ENCODE measurements at places on chromosomes 4 and X.

GRCh38 chrX:136647677-136648360 is at the start of gene CD40LG:
TSS of gene CD40LG (plus strand) at chrX:136648158. CDS start at chrX:136648249, 91 bp downstream.
- H3K4me3 ChIP-seq = no peak within 1 kb of the TSS
- no peak within 1 kb of the TSS for H3K27ac ChIP-seq
- DNase-seq = no peak
- H3K27me3 ChIP-seq = no peaks in the 10 kb centered on the region
- no peaks in the 10 kb centered on the region for H3K36me3 ChIP-seq
- no peaks in the 10 kb centered on the region for H3K4me1 ChIP-seq

- no peaks in the 10 kb centered on the region for H3K4me1 ChIP-seq
- no peak overlapping the region for H3K4me3 ChIP-seq
- H3K36me3 ChIP-seq = no peaks in the 10 kb centered on the region
- no peak overlapping the region for H3K27ac ChIP-seq
- H3K27me3 ChIP-seq = no peaks in the 10 kb centered on the region
Measured at GRCh38 chr4:2051086-2051485, 8.0 kb upstream of the NAT8L start.

- H3K36me3 ChIP-seq = no peaks in the 10 kb centered on the region
- H3K4me3 ChIP-seq = no peak overlapping the region
- no peaks in the 10 kb centered on the region for H3K4me1 ChIP-seq
- DNase-seq = no peak
Measured at GRCh38 chr4:84417997-84418709, 80.9 kb downstream of the NKX6-1 start.

DNA sequence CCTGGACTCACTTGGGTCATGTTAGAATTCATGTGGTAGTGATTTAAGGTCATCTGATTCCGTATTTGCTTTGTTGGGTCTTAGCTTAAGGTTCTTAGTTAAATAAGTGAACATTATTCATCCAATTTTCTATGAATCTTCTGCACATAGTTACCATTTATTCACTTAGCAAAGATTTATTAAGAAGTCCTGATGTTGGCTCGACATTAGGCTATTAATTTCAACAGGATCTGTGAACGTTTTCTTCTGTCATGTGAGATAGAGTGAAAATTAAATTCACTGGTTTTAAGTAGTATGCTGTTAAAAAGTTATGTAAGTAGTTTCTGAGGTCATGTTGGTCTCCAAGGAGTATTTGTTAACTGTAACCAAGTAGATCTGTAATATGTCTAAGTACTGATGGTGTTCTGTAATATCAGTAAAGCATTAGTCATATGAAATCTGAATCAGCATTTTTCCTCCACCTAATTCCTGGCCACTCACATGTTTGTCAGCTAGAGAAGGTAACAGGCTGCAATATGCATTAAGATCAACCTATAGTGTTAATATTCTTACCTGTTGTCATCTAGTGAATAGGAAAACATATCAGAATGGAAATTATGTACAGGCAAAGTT is 155.6 kb downstream of the PCDH7 start:
- no peaks in the 10 kb centered on the region for H3K4me1 ChIP-seq
- H3K27me3 ChIP-seq = no peaks in the 10 kb centered on the region
- no peak overlapping the region for H3K4me3 ChIP-seq

- no peaks in the 10 kb centered on the region for H3K4me1 ChIP-seq
- no peaks in the 10 kb centered on the region for H3K36me3 ChIP-seq
- no peak overlapping the region for H3K27ac ChIP-seq
- H3K27me3 ChIP-seq = peaks cover 3% of the 10 kb centered on the region
- no peak for DNase-seq
Measured at GRCh38 chr4:172155838-172156345, 342.7 kb downstream of the GALNTL6 start.

- no peaks in the 10 kb centered on the region for H3K27me3 ChIP-seq
- peak; percentile 93 for DNase-seq
Measured at GRCh38 chrX:149539283-149540130, 1.3 kb upstream of the EOLA1 start.

- H3K36me3 ChIP-seq = no peaks in the 10 kb centered on the region
- no peaks in the 10 kb centered on the region for H3K27me3 ChIP-seq
- no peak overlapping the region for H3K27ac ChIP-seq
- H3K4me3 ChIP-seq = no peak overlapping the region
Measured at GRCh38 chrX:44382871-44383270, 39.4 kb upstream of the EFHC2 start.

DNA sequence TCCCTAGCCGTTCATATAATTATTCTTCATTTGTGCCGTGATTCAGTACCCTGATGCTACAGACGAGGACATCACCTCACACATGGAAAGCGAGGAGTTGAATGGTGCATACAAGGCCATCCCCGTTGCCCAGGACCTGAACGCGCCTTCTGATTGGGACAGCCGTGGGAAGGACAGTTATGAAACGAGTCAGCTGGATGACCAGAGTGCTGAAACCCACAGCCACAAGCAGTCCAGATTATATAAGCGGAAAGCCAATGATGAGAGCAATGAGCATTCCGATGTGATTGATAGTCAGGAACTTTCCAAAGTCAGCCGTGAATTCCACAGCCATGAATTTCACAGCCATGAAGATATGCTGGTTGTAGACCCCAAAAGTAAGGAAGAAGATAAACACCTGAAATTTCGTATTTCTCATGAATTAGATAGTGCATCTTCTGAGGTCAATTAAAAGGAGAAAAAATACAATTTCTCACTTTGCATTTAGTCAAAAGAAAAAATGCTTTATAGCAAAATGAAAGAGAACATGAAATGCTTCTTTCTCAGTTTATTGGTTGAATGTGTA is 7.0 kb downstream of the SPP1 start:
- no peak overlapping the region for H3K4me3 ChIP-seq
- H3K27ac ChIP-seq = no peak overlapping the region
- no peak for DNase-seq

- no peaks in the 10 kb centered on the region for H3K27me3 ChIP-seq
- peaks cover 8% of the 10 kb centered on the region for H3K4me1 ChIP-seq
- no peak overlapping the region for H3K4me3 ChIP-seq
- H3K36me3 ChIP-seq = no peaks in the 10 kb centered on the region
Measured at GRCh38 chr4:80340036-80340435, 4.5 kb downstream of the CFAP299 start.

DNA sequence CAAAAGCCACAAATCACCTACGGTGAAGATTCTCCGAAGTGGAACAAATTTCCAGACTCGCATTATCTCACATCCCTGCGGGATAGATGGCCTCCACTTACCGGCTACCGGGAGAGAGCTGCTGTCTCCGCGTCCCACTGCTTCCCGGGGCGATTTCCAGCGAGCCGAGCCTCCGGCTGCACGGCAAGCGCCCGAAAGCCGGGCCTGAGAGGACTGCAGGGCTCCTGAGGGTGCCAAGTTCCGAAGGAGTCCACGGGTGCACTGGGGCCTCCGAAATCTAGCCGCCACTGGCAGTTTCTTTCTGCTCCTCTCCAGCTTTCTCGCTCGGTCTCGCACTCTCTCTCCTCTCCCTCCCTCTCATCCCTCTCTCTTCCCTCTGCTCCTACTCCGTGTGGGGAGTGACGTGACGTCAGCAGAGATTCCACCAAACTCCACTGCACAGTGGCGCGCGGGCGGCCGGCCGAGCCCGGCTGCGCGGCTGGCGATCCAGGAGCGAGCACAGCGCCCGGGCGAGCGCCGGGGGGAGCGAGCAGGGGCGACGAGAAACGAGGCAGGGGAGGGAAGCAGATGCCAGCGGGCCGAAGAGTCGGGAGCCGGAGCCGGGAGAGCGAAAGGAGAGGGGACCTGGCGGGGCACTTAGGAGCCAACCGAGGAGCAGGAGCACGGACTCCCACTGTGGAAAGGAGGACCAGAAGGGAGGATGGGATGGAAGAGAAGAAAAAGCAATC is 14.0 kb upstream of the PITX2 start:
- H3K4me1 ChIP-seq = peaks cover 16% of the 10 kb centered on the region
- H3K27me3 ChIP-seq = no peaks in the 10 kb centered on the region
- H3K4me3 ChIP-seq = peak overlapping the region; percentile 61

GRCh38 chr4:127124919-127125318 is 507.8 kb upstream of the INTU start:
- H3K4me3 ChIP-seq = no peak overlapping the region
- H3K27me3 ChIP-seq = no peaks in the 10 kb centered on the region
- DNase-seq = no peak
- no peaks in the 10 kb centered on the region for H3K4me1 ChIP-seq
- H3K36me3 ChIP-seq = no peaks in the 10 kb centered on the region
- H3K27ac ChIP-seq = no peak overlapping the region

DNA sequence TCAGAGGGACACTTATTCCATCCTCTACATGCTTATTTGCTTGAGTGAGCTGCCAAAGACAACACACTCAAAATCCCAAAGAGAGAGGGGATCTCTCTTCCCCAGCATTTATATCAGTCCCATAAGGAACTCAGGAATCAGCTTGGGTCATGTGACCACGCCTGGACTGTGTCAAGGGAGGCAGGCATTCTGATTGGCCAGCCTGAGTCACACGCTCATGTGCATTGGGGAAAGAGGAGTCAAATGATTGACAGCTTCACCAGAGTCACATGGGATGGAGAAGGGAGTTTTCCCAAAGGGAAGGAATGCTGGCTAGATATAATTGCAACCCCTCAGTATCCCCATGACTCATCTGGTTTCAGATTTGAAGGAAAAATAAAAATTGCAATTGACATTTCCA is 49.0 kb downstream of the RWDD4 start:
- H3K4me3 ChIP-seq = no peak overlapping the region
- no peaks in the 10 kb centered on the region for H3K4me1 ChIP-seq
- H3K27ac ChIP-seq = no peak overlapping the region
- no peaks in the 10 kb centered on the region for H3K27me3 ChIP-seq

GRCh38 chr4:118035309-118035708 is 1.0 kb downstream of the NDST3 start:
- H3K4me3 ChIP-seq = no peak overlapping the region
- H3K36me3 ChIP-seq = no peaks in the 10 kb centered on the region
- peaks cover 10% of the 10 kb centered on the region for H3K4me1 ChIP-seq
- no peak overlapping the region for H3K27ac ChIP-seq

GRCh38 chr4:169582203-169582602 is 30.2 kb downstream of the NEK1 start:
- no peak overlapping the region for H3K27ac ChIP-seq
- no peak overlapping the region for H3K4me3 ChIP-seq
- H3K4me1 ChIP-seq = no peaks in the 10 kb centered on the region
- DNase-seq = no peak
- no peaks in the 10 kb centered on the region for H3K27me3 ChIP-seq
- H3K36me3 ChIP-seq = peaks cover 6% of the 10 kb centered on the region

DNA sequence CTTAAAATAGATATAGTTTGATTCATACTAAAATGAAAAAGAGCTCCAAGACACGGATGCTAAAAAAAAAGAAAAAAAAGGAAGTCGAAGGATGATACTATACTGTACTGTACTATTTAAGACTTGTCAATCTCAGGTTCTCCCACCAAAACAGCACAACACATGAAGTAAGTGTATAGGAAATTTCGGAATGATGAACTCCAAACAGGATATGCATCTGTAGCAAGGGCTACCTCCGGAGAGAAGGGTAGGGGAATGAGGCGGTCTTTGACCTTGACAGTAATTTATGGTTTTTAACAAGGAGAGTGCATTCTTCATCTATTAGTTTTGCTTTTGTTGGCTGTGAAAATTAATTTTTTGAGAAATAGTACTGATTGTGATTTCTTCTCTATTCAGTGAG is 541 bp upstream of the FIP1L1 start:
- DNase-seq = no peak
- H3K27ac ChIP-seq = no peak overlapping the region
- peaks cover 3% of the 10 kb centered on the region for H3K4me1 ChIP-seq

- peaks cover 38% of the 10 kb centered on the region for H3K36me3 ChIP-seq
- DNase-seq = peak; percentile 23
- H3K27ac ChIP-seq = peak overlapping the region; percentile 43
- peaks cover 54% of the 10 kb centered on the region for H3K4me1 ChIP-seq
- no peaks in the 10 kb centered on the region for H3K27me3 ChIP-seq
Measured at GRCh38 chrX:154371789-154372300, 2.6 kb downstream of the FLNA start.

- no peak for DNase-seq
- H3K4me1 ChIP-seq = no peaks in the 10 kb centered on the region
- no peak overlapping the region for H3K27ac ChIP-seq
- H3K36me3 ChIP-seq = no peaks in the 10 kb centered on the region
- no peak overlapping the region for H3K4me3 ChIP-seq
Measured at GRCh38 chr4:7607156-7607910, 172.6 kb upstream of the PSAPL1 start.

GRCh38 chr4:159016593-159017024 is 86.3 kb upstream of the RAPGEF2 start:
- H3K27ac ChIP-seq = no peak overlapping the region
- DNase-seq = peak; percentile 16
- no peaks in the 10 kb centered on the region for H3K36me3 ChIP-seq

DNA sequence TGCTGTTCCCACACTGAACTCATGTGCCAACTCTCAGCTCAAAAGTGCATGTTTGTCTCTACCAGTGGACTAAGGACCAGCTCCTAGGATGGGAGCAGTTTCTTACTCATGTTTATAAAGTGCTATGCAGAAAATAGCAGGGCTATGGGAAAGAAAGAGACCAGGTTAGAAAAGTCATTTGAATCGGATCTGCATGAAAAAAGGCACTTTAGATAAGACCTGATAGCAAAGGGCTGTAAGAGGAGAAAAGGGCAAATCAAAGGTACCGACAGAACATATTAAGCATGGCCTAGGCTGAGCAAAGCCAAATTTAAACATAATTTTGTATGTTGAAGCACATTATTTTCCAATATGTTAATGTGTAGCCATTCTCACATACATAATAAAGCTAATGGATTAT is 362.3 kb upstream of the ZFP42 start:
- no peaks in the 10 kb centered on the region for H3K36me3 ChIP-seq
- no peaks in the 10 kb centered on the region for H3K27me3 ChIP-seq
- H3K4me3 ChIP-seq = no peak overlapping the region
- no peak for DNase-seq
- no peak overlapping the region for H3K27ac ChIP-seq

GRCh38 chr4:41935652-41936021 is 408 bp downstream of the TMEM33 start:
- H3K27me3 ChIP-seq = no peaks in the 10 kb centered on the region
- peak overlapping the region; percentile 25 for H3K27ac ChIP-seq
- DNase-seq = no peak
